ENCODE measurements at places on chromosomes 4 and X.
A peak's percentile ranks its signal among the peaks of the same experiment; 100 is the strongest.

GRCh38 chr4:112277220-112277619 lies 8.5 kb downstream of the TIFA start:
- no peak for DNase-seq

DNA sequence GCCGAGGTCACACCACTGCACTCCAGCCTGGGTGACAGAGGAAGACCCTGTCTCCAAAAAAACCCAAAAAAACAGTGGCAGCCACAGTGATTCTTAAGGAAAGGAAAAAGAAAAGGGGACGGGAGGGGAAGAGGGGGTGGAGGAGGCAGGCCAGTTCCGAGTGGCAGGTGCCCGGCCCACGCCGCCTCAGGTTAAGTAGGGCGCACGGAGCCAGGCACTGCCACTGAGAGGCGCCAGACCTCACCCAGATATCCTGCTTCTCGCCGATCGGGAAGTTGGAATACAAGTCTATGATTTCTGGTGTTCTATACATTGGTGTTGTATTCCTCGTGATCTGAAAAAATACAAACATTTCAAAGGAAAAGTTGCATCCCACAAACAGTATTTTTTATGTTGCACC lies 35.9 kb downstream of the GAK start:
- no peak for DNase-seq

DNA sequence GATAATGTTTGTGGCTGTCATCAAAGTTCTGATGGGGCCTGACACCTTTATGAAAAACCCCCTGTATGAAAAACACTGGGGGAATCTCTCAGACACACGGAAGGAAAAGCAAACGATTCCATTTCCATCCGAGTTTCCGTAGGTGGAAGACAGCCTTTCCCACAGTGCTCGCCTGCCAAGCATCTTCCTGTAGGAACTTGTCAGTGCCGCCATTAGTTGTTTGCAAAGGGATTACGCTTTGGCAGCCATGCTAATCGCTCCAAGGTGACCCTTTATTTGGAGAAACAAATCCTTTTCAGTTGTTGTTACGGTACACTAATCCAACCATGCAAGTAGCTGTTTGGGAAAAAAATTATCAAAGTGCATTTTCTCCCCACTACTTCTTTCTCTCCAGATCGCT lies 44.4 kb upstream of the STOX2 start:
- DNase-seq, result no peak

DNA sequence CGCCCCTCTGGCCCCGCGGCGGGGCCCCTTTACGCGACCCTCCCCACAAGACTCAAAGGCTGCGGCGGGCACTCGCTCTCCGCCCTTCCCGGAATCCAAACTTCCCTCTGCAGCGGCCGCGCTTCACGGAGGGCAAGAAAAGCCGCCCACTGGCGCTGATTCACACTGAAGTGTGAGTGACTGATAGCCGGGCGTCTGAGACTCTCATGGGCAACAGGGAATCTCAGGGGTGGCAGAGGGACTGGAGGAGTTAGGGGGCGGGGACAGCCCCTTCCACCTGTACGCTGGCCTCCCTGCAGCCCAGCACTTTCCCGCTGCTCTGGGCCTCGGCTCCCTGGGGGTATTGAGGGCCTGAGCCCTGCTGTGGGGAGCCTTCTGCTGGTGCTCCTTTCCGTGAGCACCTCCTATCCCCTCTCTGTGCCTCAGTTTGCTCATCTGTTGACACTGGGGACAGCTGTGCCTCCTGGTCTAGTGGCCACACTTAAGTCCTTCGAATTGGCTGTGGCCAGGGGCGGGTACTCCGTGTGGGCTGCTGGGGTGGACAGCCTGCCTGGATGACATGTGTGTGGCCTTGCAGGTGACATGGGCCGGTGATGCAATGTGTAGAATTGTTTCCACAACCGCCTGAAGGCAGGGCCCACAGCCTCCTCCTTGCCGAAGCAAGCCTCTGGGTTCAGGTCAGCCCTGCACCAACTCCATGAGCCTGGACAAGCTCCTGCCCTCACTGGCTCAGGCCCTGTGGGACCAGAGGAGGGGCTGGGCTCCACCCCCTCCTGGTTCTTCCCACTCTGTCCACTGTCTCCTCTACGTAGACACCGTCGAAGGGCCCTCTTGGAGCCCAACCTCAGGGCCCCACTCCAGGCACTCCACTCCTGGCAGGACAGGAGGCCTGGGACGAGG lies 951 bp downstream of the SH3BP2 start:
- peak; percentile 73 for DNase-seq

DNA sequence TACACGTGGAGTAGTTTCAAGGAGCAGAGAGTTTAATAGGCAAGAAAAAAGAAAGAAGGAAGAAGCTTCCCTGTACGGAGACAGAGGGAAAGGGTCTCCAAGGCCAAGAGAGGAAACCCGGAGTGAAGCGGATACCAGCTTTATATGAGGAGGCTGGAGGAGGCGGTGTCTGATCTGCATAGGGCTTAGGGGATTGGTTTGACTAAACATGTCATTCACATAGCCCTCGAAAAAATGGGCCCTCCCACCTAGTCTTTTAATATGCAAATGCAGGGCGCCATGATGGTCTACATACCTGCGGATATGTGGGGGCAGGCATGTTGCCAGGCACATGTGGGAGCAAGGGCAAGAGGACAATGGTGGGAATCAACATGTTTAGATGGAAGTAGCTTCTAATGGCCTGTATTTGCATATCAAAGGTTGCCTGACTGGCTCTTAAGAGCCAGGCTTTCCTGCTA lies 103.1 kb upstream of the UGT8 start:
- DNase-seq, result no peak

DNA sequence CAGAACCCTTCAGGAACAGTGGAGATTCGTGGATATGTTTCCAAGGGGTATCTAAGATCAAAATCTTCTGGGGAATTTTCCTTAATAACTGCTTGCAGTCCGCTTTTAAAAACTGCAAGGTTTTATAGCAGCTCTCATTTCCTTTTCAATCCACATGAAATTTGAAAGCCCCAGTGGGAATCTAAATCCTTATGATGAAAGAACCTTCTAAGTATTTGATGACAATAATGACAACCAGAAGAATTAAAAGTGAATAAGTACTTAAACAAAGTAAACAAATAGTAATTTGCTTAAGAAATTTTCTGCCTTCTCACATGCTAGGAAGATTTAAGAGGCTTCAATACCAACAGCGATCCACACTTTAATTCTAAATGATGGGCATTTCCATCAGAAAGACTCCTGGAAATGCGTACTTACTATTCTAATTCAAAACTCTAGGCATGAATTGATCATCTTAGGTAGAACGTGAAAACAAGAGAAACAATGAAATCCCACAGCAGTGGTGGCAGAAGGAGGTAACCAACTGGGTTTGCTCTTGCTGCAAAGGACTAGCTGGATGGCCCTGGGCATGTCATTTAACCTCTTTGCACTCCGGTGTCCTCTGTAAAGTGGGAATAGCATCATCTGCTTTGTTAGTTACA lies 37.6 kb upstream of the S100G start:
- DNase-seq, result no peak

GRCh38 chr4:179536694-179537093 lies 2094.5 kb upstream of the AGA start:
- DNase-seq, result no peak

- no peak for DNase-seq
Measured at GRCh38 chr4:109846395-109847098, 1.4 kb upstream of the LRIT3 start.

GRCh38 chr4:123618606-123619005 lies 222.0 kb downstream of the SPRY1 start:
- no peak for DNase-seq

DNA sequence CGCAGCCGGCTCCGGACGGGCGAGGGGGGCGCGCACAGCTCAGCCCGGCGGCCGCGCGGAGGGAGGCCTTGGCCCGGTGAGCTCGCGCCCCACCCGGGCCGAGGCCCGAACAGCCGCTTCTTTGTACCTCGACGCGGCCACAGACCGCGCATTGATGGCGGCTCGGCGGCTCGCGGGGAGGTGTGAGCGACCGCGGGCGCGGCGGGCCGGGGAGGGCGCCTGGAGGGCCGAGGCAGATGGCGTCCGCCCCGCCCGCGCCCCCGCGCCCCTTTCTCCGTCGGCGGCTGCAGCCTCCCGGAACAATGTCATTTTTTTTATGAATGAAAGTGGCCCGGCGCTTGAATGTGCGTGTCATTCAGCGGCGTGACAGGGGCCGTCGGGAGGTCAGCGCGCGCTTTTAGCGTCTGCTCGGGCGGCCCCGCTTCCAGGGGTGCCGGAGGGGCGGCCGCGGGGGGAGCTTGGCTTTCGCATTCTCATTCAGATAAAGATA lies 1.8 kb downstream of the FGFR3 start:
- DNase-seq, result no peak

DNA sequence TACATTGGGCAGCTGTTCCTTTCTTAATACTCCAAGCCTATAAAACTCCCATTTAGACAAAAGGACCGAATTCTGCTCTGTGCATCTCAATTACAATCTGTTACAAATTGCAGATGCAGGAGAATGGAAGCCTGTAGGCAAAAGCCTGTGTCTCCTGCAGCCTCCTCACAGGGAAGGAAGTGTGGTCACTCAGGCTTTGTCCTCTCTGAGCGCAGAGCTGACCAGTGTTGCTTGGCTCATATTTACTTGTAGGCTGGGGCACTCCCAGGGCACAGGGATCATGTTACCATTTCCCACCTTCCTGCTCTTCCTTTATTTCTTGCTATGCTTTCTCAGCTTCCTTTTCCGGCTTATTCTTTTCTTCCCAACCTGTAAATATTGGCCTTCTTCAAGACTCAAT lies 15.7 kb downstream of the SUPT20HL2 start:
- DNase-seq, result peak; percentile 28

GRCh38 chrX:129188231-129188630 lies 335.1 kb downstream of the SMARCA1 start:
- DNase-seq, result no peak

- no peak for DNase-seq
Measured at GRCh38 chrX:1480082-1480785, 27.5 kb upstream of the ASMTL start.
